Activated naive CD8-positive, alpha-beta T cell treated with anti-CD3 and anti-CD28 coated beads, Interleukin-2, amount 50 U/mL, for 16 hours (primary cell): ENCODE measurements at places on chromosomes 12 and 14.

- DNase-seq, result no peak
These were observed 250.3 kb upstream of the FBXO33 start for GRCh38 chr14:39682582-39682981.

DNA sequence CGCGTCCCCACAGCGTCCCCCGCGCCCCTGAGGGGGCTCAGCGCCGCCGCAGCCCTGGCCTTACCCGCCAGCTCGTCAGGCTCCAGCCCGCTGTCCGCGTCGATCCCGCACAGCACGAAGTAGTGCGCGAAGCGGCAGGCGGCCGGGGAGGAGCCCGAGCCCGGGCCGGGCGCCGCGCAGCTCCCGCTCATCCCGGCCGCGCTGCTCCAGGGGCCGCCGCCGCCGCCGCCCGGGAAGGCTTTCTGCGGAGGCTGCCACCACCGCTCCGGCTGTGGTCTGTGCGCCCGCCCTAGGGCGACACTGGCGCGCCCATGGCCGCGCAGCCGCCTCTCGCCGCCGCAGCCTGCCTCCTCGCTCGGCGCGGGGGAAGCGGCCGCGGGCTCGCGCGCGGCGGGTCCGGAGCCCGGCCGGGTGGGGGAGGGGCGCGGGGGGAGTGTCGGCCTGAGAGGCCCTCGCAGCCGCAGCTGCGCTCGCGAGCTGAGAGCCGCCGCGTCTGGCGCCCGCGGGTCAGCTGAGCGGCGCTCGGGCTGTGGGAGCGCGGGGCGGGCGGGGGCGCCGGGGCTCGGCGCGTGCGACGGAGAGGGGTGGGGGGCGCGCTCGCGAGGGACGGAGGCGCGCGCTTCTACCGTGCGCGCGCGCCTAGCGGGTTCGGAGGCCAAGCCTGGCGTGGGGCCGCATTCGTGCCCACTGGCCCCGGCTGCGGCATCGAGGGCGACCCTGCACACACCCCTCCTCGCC is at the start of gene DENND5B:
TSS of gene DENND5B (minus strand) at position 495 of the 738 bp plus-strand sequence. CDS start at position 191, 304 bp downstream.
- DNase-seq, result no peak

GRCh38 chr14:91851563-91851962 is 15.8 kb downstream of the TC2N start:
- DNase-seq, result no peak

- DNase-seq, result no peak
These were observed 16.7 kb upstream of the CD163L1 start for GRCh38 chr12:7460375-7461259.

GRCh38 chr14:38070061-38070588 is 137.6 kb upstream of the SSTR1 start:
- DNase-seq, result no peak
